T-helper 1 cell (primary cell): ENCODE measurements at places on chromosomes 13 and 19.

DNA sequence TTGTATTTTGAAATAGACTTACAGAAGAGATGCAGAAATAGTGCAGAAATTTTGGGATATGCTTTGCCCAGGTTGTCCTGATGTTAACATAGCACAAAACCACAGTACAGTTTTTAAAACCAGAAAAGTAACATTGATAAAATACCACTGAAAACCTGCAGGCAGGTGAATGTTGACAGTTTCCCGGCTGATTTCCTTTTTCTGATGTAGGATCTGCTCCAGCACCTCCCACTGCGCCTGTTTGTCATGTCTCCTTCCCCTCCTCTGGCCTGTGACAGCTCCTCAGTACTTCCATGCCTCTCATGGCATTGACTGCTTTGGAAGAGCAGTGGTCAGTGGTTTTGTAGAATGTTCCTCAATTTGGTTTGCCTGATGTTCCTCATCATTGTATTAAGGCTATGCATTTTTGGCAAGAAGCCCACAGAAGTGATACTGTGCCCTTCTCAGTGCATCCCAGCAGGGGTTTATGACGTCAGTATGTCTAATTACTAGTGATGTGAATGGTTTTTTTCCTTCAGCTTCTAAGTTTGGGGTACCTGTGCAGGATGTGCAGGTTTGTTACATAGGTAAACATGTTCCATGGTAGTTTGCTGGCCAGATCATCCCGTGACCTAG lies 31.0 kb downstream of the TDRD12 start:
- DNase-seq, result no peak

DNA sequence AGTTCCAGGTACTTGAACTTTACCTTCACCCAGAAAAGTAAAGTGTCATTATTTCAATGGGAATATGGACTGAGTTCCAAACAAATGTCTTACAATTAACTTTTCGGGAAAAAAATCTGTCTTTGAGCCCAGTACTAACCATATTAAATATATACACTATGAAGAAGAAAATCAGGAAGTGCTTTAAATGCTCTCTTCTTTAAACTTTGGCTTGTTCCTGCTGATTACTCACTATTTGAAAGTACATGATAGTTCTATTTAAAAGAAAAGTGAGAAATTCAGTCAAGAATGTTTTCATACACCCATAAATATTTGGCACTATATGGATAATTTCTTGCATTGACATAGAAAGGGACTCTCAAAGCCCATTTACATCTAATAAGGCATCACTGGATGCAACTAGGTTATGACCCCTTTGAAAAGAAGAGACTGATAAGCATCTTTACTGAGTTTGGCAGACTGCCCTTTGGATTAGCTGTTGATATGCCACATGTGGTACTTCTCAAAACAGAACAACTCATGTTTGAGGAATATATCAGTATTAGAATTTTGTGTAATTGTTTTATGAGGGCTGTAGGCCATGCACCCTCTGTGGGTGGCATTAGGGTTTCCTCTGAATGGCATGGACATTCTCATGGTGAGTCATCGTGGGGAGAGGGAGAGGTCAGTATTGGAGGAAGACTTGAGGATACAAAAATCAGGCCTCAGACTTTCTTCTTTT lies 25.0 kb upstream of the VWA8 start:
- DNase-seq, result no peak

DNA sequence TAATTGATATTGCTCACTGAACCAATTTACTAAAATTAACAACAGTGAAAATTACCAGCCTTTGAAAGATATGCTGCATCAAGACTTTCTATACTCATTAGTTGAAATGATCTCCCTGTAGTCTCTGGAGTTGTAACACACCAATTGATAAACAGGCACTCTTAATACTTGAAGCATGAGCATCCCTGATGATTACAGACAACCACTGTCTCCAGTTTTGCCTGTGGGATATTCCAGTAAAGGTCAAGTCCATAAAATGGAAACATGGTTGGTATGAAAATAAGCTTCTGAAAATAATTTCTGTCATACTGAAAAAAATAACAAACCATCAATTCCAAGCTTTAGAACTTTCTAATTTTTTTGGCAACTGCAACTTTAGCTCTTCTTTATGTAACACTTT lies 405.8 kb downstream of the SPRY2 start:
- no peak for DNase-seq

GRCh38 chr19:33492951-33493350 lies 28.6 kb downstream of the PEPD start:
- DNase-seq, result no peak

DNA sequence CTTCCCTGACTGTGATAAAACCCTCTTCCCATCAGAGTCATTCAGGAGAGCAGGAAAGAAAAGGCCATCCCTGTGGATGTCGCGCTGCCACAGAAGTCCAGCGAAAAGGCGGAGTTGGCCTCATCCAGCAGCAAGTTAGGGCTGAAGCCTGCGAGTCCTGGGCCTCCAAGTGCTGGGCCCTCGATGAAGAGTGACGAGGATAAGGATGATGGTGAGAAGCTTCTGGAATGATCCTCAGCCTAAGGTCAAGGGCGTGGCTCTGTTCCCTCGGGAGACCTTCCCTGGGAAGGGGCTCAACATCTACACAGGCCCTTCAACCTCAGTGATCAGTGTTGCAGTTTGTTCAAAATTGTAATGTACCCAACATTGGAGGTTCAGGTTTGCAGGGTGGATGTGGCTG lies 22.3 kb downstream of the TEX29 start:
- DNase-seq, result no peak

- no peak for DNase-seq
Observed at GRCh38 chr13:114249077-114249476, 14.4 kb downstream of the CDC16 start.

GRCh38 chr19:37045140-37045539 lies 33.1 kb upstream of the ZNF420 start:
- DNase-seq, result no peak

DNA sequence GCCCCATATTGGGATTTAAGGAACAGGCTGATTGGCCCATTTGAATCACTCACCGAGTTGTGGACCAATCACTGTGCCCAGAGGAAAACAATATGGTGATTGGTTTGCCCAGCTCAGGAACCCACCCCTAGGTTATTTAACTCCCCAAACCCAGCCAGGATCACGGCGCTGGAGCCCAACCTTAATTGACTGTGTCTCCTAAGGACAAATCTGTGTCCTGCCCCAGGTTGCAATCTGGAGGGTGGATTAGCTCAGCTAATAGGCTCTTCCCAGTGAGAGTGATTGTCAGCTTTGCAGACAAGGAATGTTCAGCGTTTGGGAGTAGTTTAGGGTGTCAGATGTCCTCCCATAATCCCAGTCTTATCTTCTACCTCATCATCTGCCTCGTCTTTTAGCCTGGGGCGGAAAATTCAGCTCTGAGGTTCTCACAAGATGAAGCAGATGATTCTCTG lies 3.5 kb upstream of the ZNF358 start:
- no peak for DNase-seq

- no peak for DNase-seq
Observed at GRCh38 chr19:17627921-17628320, 60.2 kb downstream of the UNC13A start.

DNA sequence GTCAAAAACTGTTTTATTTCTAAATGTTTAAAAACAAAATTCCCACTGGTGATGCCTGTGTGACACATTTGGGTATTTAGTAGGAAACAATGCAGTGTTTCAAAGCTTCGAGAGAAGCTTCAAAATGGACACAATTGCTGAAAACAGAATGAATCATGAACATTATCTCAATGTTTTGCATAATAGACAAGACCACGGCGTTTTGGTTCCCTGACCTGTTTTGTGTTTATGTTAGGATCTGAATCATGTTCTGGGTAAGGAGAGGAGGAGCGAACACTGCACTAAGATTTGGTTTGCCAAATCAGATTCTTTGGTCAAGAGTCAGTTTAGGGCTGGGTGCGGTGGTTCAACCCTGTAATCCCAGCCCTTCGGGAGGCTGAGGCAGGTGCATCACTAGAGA lies 42.2 kb downstream of the IFT88 start:
- no peak for DNase-seq

GRCh38 chr19:30353394-30353945 lies 18.7 kb upstream of the ZNF536 start:
- no peak for DNase-seq

- DNase-seq, result no peak
Observed at GRCh38 chr13:19726611-19727010, 56.1 kb downstream of the PSPC1 start.

GRCh38 chr19:11169896-11170678 lies 14.5 kb upstream of the SPC24 start:
- no peak for DNase-seq

DNA sequence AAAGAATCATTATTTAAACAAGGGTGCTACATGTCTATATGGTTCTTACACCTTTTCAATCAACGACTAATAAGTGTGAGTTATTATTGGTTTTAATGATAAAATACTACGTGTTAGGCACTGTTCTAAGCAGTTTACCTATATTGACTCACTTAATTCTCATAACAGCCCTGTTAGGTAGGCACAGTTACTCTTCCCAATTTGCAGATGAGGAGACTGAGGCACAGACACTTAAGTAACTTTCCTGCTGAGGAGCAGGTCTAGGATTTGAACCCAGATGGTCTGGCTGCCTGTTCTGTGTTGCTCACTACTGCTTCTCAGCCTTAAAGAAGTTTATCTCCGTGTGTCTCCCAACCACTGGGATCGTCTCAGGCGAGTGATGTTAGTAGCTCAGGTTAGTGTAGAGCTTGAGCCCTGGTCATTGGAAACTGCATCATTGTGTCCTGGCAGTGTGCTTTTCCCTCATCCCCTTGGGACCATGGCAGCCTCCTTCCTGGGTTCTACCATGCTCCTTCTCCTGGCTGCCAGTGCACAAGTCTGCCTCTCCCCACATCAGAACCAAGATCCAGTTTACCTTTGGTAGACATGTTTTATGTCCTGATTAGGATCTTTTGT lies 10.9 kb downstream of the UBAC2 start:
- DNase-seq, result no peak

DNA sequence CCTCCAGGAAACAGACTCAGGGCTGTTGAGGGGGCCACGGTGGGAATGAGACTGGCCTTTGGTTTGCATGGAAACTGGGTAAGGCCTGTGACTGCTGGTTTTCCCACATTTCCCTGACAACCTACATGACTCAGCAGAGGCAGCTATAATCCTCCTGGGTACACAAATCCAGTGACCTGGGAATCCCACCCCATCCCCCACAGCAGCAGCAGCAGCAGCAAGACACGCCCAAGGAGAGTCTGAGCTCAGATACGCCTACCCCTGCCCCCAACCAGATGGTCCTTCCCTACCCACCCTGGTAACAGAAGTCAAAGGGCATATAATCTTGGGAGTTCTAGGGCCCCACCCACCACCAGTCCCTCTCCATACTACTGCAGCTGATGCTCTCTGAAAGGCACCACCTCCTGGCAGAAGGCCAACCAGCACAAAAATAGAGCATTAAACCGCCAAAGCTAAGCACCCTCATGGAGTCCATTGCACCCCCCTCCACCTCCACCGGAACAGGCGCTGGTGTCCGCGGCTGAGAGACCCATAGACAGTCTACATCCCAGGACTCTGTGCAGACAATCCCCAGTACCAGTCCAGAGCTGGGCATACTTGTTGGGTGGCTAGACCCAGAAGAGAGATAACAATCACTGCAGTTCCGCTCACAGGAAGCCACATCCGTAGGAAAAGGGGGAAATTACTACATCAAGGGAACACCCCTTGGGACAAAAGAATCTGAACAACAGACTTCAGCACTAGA lies 237.2 kb upstream of the SPRY2 start:
- no peak for DNase-seq

- DNase-seq, result no peak
Observed at GRCh38 chr13:24161980-24162525, 1.5 kb downstream of the SPATA13 start.
